Upper lobe of right lung (tissue), 1 donor: ENCODE measurements at places on chromosomes 4 and X.

GRCh38 chrX:95907081-95907480 lies 777.6 kb upstream of the DIAPH2 start:
- H3K4me1 ChIP-seq, result no peaks in the 10 kb centered on the region
- no peaks in the 10 kb centered on the region for H3K36me3 ChIP-seq
- DNase-seq, result no peak
- H3K27me3 ChIP-seq, result no peaks in the 10 kb centered on the region

- no peak for DNase-seq
- no peaks in the 10 kb centered on the region for H3K27me3 ChIP-seq
- H3K27ac ChIP-seq, result no peak overlapping the region
- H3K36me3 ChIP-seq, result no peaks in the 10 kb centered on the region
- no peak overlapping the region for H3K4me3 ChIP-seq
- no peaks in the 10 kb centered on the region for H3K4me1 ChIP-seq
Observed at GRCh38 chr4:15912236-15912635, 26.3 kb downstream of the FGFBP1 start.

GRCh38 chr4:76250962-76251361 lies 559 bp upstream of the FAM47E start:
- H3K4me3 ChIP-seq, result peak overlapping the region; percentile 61
- H3K27ac ChIP-seq, result peak overlapping the region; percentile 68
- H3K36me3 ChIP-seq, result no peaks in the 10 kb centered on the region
- H3K27me3 ChIP-seq, result no peaks in the 10 kb centered on the region

GRCh38 chr4:107780665-107781064 lies 44.1 kb upstream of the SGMS2 start:
- H3K27ac ChIP-seq, result no peak overlapping the region
- DNase-seq, result no peak
- no peaks in the 10 kb centered on the region for H3K4me1 ChIP-seq

- no peaks in the 10 kb centered on the region for H3K4me1 ChIP-seq
- peak overlapping the region; percentile 64 for H3K4me3 ChIP-seq
- peak overlapping the region; percentile 83 for H3K27ac ChIP-seq
- H3K27me3 ChIP-seq, result no peaks in the 10 kb centered on the region
- H3K36me3 ChIP-seq, result no peaks in the 10 kb centered on the region
Observed at GRCh38 chrX:118975831-118976598, 1.6 kb downstream of the LONRF3 start.

GRCh38 chrX:111007238-111007637 lies 88.8 kb upstream of the PAK3 start:
- no peaks in the 10 kb centered on the region for H3K27me3 ChIP-seq
- DNase-seq, result no peak
- H3K36me3 ChIP-seq, result no peaks in the 10 kb centered on the region
- no peak overlapping the region for H3K4me3 ChIP-seq
- no peak overlapping the region for H3K27ac ChIP-seq

DNA sequence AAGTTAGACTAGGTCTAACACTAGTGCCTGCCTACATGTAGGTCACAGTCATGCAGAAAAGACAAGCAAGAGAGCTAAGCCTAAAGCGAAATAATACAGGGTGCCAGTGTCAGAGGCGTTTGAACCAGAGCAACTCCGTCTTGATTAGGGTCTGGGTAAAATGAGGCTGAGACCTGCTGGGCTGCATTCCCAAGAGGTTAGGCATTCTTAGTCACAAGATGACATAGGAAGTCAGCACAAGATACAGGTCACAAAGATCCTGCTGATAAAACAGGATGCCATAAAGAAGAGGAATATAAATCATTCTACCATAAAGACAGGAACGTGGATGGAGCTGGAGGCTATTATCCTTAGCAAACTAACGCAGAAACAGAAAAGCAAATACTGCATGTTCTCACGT lies 120.9 kb downstream of the BEND2 start:
- no peak for DNase-seq
- H3K4me3 ChIP-seq, result no peak overlapping the region
- no peaks in the 10 kb centered on the region for H3K4me1 ChIP-seq
- no peaks in the 10 kb centered on the region for H3K27me3 ChIP-seq
- no peaks in the 10 kb centered on the region for H3K36me3 ChIP-seq

DNA sequence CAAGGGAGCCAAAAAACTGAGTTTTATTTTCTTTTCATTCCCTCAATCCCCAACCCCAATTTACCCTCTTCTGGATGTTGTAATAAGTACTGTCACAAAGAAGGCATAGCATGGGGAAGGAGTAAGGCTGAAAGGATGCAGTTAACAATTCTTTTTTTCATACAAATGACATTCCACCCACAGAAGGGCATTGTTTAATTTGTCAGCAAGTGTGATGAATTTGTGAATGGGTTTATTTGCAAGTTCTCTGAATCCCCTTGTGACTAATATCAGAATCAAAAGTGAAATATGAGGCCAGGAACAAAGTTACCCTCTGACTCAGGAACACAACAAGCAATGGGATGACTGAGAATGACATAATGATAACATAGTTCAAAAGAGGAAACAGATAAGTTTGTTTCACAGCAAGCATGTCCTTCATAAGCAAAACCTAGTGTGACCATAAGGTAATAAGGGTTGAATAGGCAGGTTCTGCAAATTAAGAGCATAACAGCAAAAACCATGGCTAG lies 2.1 kb downstream of the GEMIN8 start:
- H3K27me3 ChIP-seq, result no peaks in the 10 kb centered on the region
- peaks cover 6% of the 10 kb centered on the region for H3K4me1 ChIP-seq
- H3K27ac ChIP-seq, result peak overlapping the region; percentile 11
- H3K4me3 ChIP-seq, result no peak overlapping the region
- no peak for DNase-seq

GRCh38 chrX:68503836-68504636 lies 5.2 kb downstream of the YIPF6 start:
- no peak overlapping the region for H3K27ac ChIP-seq

GRCh38 chr4:175916626-175917351 lies 104.7 kb upstream of the GPM6A start:
- DNase-seq, result no peak
- H3K4me3 ChIP-seq, result no peak overlapping the region
- no peaks in the 10 kb centered on the region for H3K4me1 ChIP-seq
- no peaks in the 10 kb centered on the region for H3K27me3 ChIP-seq

GRCh38 chr4:141464366-141464765 lies 172.0 kb upstream of the IL15 start:
- no peak for DNase-seq
- H3K27me3 ChIP-seq, result no peaks in the 10 kb centered on the region
- H3K36me3 ChIP-seq, result no peaks in the 10 kb centered on the region
- H3K27ac ChIP-seq, result no peak overlapping the region
- no peaks in the 10 kb centered on the region for H3K4me1 ChIP-seq

GRCh38 chr4:91113130-91113706 lies 986.0 kb downstream of the CCSER1 start:
- H3K27me3 ChIP-seq, result no peaks in the 10 kb centered on the region
- H3K36me3 ChIP-seq, result no peaks in the 10 kb centered on the region
- H3K4me1 ChIP-seq, result no peaks in the 10 kb centered on the region

GRCh38 chr4:68021185-68021584 lies 57.9 kb upstream of the TMPRSS11A start:
- H3K27ac ChIP-seq, result no peak overlapping the region
- H3K4me3 ChIP-seq, result no peak overlapping the region
- no peaks in the 10 kb centered on the region for H3K4me1 ChIP-seq
- no peaks in the 10 kb centered on the region for H3K36me3 ChIP-seq
- no peaks in the 10 kb centered on the region for H3K27me3 ChIP-seq

DNA sequence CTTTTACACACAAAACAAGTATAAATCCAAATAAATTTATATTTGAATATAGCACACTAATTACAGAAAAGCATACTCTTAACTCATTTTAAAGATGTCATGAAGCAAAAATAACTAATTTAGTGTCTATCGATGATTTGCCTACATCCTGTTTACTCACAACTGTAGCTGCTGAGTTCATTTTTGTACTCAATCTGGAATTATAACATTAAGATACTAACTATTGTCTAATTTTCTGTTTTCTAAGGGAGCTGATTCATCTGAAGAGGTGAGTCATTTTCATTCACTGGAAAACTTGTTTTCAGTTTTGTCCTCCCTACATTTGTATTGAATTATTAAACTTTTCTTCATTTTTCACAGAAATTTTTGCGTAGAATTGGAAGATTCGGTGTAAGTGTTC lies 3.7 kb downstream of the STATH start:
- no peak overlapping the region for H3K27ac ChIP-seq
- no peaks in the 10 kb centered on the region for H3K36me3 ChIP-seq
- H3K27me3 ChIP-seq, result no peaks in the 10 kb centered on the region
- no peaks in the 10 kb centered on the region for H3K4me1 ChIP-seq

DNA sequence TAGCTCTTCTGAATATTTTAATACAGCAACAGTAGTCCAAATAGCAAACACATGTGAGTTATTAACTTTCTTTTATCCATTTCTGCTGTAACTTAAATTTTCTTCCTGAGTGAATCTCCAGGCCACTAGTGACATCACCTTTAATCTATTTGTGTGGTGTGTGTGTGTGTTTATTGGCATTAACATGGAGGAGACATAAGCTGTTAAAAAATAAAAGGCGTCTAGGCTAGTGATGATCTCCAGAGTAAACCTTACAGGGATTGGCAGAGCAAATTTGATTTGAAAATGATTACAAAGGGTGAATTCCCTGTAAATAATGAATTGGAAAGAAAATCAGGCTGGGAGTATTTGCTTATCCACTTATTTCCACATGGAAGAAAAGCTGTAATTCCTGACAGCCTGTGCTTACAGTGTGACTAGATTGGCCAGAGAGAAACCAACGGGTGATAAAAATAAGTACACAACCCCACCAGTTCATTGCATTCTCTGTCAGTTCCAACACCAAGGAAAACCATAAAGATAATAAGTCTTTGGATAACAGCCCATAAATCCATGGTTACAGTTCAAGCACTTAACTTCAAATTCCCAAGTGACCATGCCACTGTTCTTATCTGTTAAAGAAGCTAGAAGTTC lies 186.1 kb downstream of the ENOX2 start:
- H3K27ac ChIP-seq, result no peak overlapping the region
- H3K36me3 ChIP-seq, result no peaks in the 10 kb centered on the region
- no peak for DNase-seq
- no peaks in the 10 kb centered on the region for H3K27me3 ChIP-seq
- H3K4me1 ChIP-seq, result no peaks in the 10 kb centered on the region

GRCh38 chr4:93649828-93650227 lies 178.7 kb upstream of the ATOH1 start:
- no peak overlapping the region for H3K4me3 ChIP-seq
- no peaks in the 10 kb centered on the region for H3K27me3 ChIP-seq
- no peak for DNase-seq
- no peaks in the 10 kb centered on the region for H3K36me3 ChIP-seq
- no peak overlapping the region for H3K27ac ChIP-seq
- H3K4me1 ChIP-seq, result no peaks in the 10 kb centered on the region

- no peaks in the 10 kb centered on the region for H3K27me3 ChIP-seq
- no peak overlapping the region for H3K4me3 ChIP-seq
- no peak for DNase-seq
- H3K27ac ChIP-seq, result no peak overlapping the region
- H3K36me3 ChIP-seq, result no peaks in the 10 kb centered on the region
- H3K4me1 ChIP-seq, result no peaks in the 10 kb centered on the region
Observed at GRCh38 chr4:37051111-37051510, 193.4 kb upstream of the NWD2 start.

DNA sequence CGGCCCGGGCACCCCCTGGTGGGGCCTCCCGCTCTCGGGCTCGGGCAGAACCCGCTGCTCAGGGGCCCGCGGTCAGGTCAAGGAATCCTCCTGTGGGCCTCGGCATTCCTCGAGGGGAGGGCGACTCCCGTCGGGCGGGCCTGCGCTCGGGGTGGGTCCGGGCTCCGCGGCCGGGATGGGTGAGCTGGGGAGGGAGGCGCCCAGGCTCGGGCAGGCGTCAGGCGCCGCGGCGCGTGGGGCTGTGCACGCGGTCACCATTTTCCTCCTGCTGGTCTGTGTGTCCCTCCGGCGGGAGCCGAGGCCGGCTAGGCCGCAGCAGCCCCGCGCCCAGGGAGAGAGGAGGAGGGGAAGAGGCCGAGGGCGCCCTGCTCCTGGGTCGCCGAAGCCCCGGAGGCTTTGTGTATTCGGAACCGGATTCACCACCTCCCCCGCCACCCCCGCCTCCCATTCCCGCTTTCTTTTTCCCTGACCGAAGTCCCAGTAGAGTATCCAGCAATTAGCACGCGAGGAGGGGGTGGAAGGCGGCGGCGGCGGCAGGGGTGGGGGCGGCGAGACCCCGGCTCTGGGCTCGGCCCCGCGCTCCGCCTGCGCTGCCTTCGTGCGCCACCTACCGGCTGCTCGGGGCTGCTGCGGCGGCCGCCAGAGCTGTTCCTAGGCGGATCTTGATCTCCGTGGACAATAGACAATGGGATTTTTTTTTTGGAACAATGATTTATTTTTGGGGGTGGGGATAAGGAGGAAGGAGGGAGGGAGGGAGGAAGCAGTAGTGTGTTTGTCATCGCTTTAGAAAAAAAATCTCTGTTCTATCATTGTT lies 99.0 kb upstream of the MAML3 start:
- H3K27me3 ChIP-seq, result no peaks in the 10 kb centered on the region
- DNase-seq, result peak; percentile 88
- H3K4me1 ChIP-seq, result no peaks in the 10 kb centered on the region
- H3K27ac ChIP-seq, result peak overlapping the region; percentile 93

DNA sequence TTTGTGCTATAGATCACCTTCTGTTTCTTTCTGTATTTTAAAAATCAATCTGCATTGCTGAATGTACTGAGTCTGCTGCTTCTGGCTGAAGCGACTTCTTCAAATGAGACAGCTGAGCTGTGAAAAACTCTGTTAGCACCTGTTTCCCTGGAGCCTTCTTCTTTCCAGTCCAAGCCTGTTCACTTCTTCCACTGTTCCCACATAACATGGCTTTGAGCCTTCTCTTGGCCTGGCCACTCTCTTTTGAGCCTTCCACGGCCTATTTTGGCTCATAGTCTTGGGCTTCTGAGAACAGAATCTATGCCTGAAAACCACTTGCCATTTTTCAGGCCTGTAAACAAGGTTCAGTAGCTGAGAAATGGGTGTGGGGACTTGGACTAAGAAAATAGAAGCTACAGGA lies 132.9 kb upstream of the IGFBP7 start:
- no peaks in the 10 kb centered on the region for H3K4me1 ChIP-seq
- no peak overlapping the region for H3K27ac ChIP-seq
- no peak for DNase-seq
- H3K4me3 ChIP-seq, result no peak overlapping the region
- no peaks in the 10 kb centered on the region for H3K27me3 ChIP-seq
- H3K36me3 ChIP-seq, result no peaks in the 10 kb centered on the region

- no peaks in the 10 kb centered on the region for H3K4me1 ChIP-seq
- H3K27me3 ChIP-seq, result no peaks in the 10 kb centered on the region
- H3K36me3 ChIP-seq, result no peaks in the 10 kb centered on the region
- peak overlapping the region; percentile 37 for H3K27ac ChIP-seq
Observed at GRCh38 chr4:128803783-128804182, 5.7 kb upstream of the JADE1 start.

DNA sequence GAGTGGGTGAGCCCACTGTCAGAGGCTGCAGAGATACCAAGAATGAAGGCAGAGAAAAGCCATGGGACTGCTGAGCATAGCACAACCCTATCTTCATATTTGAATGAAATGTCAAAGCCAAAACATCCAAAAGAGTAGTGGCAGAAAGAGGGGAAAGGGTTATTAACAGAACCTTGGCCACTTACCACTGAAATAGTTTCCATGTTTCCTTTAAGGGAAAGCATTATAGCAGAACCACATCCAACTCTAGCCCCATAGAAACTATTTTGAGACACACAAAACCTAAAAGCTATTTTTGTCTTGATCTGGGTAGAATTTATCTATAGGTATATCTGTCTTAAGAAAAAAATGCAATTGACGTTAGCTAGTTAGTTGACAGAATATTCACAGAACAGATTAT lies 140.1 kb downstream of the CBR4 start:
- H3K4me1 ChIP-seq, result peaks cover 4% of the 10 kb centered on the region
- no peak for DNase-seq
- H3K27me3 ChIP-seq, result no peaks in the 10 kb centered on the region
- no peak overlapping the region for H3K27ac ChIP-seq
- no peaks in the 10 kb centered on the region for H3K36me3 ChIP-seq

GRCh38 chr4:7157666-7158065 lies 34.7 kb upstream of the SORCS2 start:
- no peaks in the 10 kb centered on the region for H3K4me1 ChIP-seq
- H3K27ac ChIP-seq, result no peak overlapping the region
- H3K4me3 ChIP-seq, result no peak overlapping the region
- H3K27me3 ChIP-seq, result no peaks in the 10 kb centered on the region
- no peaks in the 10 kb centered on the region for H3K36me3 ChIP-seq
